ENCODE measurements at places on chromosomes 5 and 9. TPM values are rescaled to one million over a fixed set of nuclear protein-coding genes. Genes with fewer than 3 reads are reported as not detected.

DNA sequence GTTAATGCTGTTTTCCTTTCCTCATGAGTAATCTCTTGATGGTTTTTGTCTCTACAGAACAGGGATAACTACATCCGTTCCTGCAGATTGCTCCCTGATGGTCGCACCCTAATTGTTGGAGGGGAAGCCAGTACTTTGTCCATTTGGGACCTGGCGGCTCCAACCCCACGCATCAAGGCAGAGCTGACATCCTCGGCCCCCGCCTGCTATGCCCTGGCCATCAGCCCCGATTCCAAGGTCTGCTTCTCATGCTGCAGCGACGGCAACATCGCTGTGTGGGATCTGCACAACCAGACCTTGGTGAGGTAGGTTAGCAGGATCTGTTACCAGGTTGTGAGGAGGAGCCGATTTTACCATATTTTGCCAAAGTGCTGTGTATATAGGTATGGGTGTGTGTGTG is 148.2 kb downstream of the TLE4 start:
- no peaks in the 10 kb centered on the region for H3K36me3 ChIP-seq
- DNase-seq: no peak
- H3K4me3 ChIP-seq: no peak overlapping the region

GRCh38 chr9:95049761-95050160 is 267.7 kb downstream of the FANCC start:
- no peaks in the 10 kb centered on the region for H3K27me3 ChIP-seq
- H3K27ac ChIP-seq: no peak overlapping the region
- H3K4me1 ChIP-seq: peaks cover 2% of the 10 kb centered on the region
- no peak overlapping the region for H3K4me3 ChIP-seq
- H3K36me3 ChIP-seq: no peaks in the 10 kb centered on the region
- peak; percentile 20 for DNase-seq

- no peaks in the 10 kb centered on the region for H3K36me3 ChIP-seq
- no peak overlapping the region for H3K4me3 ChIP-seq
- H3K4me1 ChIP-seq: no peaks in the 10 kb centered on the region
- H3K27me3 ChIP-seq: peaks cover 29% of the 10 kb centered on the region
- DNase-seq: peak; percentile 49
Measured at GRCh38 chr9:90915693-90916092, 114.1 kb downstream of the SYK start.

DNA sequence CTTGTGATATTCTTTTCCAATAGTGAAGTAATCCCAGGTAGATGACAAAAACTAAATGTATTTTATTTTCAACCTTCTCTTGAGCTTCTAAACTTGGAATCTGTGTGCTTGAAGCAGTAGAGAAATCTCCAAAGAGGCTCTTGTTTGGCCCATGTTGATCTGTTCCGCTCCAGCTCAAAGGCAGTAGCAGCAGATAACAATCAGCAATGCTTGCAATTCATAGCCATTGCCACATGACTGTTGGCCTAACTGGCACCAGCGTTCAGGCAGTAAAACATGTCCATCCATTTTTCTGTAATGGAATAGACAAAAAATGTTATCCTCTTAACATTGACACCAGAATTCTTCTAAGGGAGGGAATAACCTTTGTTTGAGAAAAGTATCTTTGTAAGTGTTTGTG is 270.7 kb upstream of the MSX2 start:
- no peaks in the 10 kb centered on the region for H3K27me3 ChIP-seq
- no peak for DNase-seq
- H3K4me1 ChIP-seq: no peaks in the 10 kb centered on the region
- no peaks in the 10 kb centered on the region for H3K36me3 ChIP-seq

- no peak overlapping the region for H3K27ac ChIP-seq
- no peak for DNase-seq
- no peak overlapping the region for H3K4me3 ChIP-seq
- no peaks in the 10 kb centered on the region for H3K4me1 ChIP-seq
- H3K27me3 ChIP-seq: peaks cover 85% of the 10 kb centered on the region
Measured at GRCh38 chr9:126395439-126396212, 69.0 kb downstream of the MVB12B start.

Gene BTNL9
- total RNA-seq: 50.7 TPM

- DNase-seq: no peak
- no peaks in the 10 kb centered on the region for H3K27me3 ChIP-seq
- H3K36me3 ChIP-seq: no peaks in the 10 kb centered on the region
Measured at GRCh38 chr9:108119530-108120113, 630.1 kb upstream of the KLF4 start.

DNA sequence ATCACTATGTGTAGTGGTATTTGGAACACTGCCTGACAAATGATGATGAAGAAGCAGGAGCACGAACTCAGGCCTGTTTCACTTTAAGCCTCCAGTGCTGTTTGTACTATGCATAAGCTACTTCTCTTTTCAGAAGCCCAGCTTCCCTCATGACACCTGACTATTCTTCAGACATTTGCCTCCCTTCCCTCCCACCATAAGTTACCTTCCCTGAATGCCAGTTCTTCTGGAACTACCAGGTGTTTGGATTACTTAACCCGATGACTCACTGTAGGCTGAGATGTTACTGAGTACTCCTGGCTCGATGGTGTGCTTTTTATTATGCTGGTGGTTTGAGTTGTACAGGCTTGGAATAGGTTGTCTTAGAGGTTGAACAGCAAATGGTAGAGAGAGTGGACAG is 180.0 kb downstream of the SPATA31D1 start:
- DNase-seq: no peak
- H3K36me3 ChIP-seq: no peaks in the 10 kb centered on the region

Gene KIF20A
- 52.6 TPM for total RNA-seq

Gene ELOVL7
- 11.6 TPM for total RNA-seq

DNA sequence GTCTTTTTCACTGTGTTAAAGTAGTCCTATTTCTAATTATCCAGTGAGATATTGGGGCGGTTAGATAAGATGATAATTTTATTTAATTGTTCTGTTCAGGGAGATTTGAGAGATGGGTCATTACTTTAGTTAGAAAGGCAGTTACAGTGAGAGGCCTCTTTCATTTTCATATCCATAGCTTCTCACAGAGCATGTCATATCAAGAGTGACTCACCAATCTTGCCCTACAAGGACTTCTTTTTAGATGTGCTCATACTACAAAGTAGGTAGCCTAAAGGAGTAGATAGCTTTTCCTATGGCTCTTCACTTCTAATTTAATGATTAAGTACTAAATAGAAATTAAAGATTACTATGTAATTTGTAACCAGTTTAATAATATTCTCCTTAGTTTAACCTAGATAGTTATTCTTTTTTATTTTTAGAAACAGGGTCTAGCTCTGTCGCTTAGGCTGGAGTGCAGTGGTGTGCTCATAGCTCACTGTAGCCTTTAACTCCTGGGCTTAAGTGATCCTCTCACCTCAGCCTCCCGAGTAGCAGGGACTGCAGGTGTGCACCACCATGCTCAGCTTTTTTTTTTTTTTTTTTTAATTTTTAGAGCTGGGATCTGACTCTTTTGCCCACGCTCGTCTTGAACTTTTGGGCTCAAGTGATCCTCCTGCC is 71.0 kb downstream of the FER start:
- DNase-seq: no peak
- no peaks in the 10 kb centered on the region for H3K36me3 ChIP-seq
- H3K27me3 ChIP-seq: no peaks in the 10 kb centered on the region
- H3K4me1 ChIP-seq: no peaks in the 10 kb centered on the region

Gene MRPS2
- total RNA-seq: 110 TPM

Gene RAB3C
- total RNA-seq: not detected

DNA sequence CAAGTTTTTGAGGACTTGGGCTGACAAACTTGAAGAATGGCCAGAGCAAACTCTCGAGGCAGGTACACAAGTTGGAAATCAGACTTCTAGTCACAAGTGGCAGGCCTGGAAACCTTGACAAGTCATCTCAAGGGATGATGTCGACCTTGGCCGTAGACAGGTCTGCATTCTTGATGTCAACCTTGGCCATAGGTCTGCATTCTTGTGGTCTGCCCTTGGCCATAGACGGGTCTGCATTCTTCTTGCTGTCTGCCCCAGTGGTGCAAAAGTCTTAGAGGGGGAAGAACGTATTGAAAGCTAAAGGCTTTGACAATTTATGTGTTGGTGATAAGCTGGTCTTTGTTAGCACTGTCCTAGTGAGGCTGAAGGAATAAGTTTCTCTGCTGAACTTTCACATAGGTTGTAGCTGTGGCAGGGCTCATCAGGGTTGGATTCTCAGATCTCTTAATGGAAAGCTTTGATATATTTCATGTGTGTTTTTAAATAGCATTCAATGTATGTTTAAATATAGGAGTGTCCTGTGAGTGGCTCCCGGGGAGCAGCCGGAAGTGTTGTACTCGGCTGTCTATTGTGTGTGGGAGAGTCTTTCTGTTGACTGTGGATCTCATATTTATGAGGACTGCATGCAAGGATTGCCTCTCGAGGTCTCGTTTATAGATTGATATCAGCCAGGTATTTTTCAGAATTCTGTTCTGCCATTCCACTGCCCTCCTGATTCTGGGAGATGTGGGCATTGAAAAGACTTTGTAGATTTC is 27.0 kb downstream of the SUB1 start:
- H3K4me1 ChIP-seq: no peaks in the 10 kb centered on the region
- no peaks in the 10 kb centered on the region for H3K36me3 ChIP-seq
- H3K27ac ChIP-seq: no peak overlapping the region
- no peak for DNase-seq
- no peaks in the 10 kb centered on the region for H3K27me3 ChIP-seq
- H3K4me3 ChIP-seq: no peak overlapping the region

Gene ARID3C
- not detected for total RNA-seq

Gene SLCO6A1
- not detected for total RNA-seq

GRCh38 chr9:36881743-36882441 is 152.2 kb downstream of the PAX5 start:
- H3K27ac ChIP-seq: no peak overlapping the region
- no peak for DNase-seq
- no peak overlapping the region for H3K4me3 ChIP-seq
- no peaks in the 10 kb centered on the region for H3K36me3 ChIP-seq
- no peaks in the 10 kb centered on the region for H3K27me3 ChIP-seq

Gene TSLP
- 1.3 TPM for total RNA-seq

- no peaks in the 10 kb centered on the region for H3K27me3 ChIP-seq
- H3K4me1 ChIP-seq: no peaks in the 10 kb centered on the region
- H3K27ac ChIP-seq: no peak overlapping the region
- no peak overlapping the region for H3K4me3 ChIP-seq
- no peaks in the 10 kb centered on the region for H3K36me3 ChIP-seq
- no peak for DNase-seq
Measured at GRCh38 chr5:39411985-39412384, 12.8 kb downstream of the DAB2 start.

Gene TNFSF15
- total RNA-seq: not detected

GRCh38 chr5:148751025-148751424 is 75.4 kb upstream of the ADRB2 start:
- H3K4me1 ChIP-seq: no peaks in the 10 kb centered on the region
- no peaks in the 10 kb centered on the region for H3K36me3 ChIP-seq
- no peak overlapping the region for H3K4me3 ChIP-seq
- H3K27ac ChIP-seq: no peak overlapping the region
- DNase-seq: no peak

Gene FBXL7
- 0.09 TPM for total RNA-seq

GRCh38 chr5:78757269-78758053 is 108.9 kb upstream of the LHFPL2 start:
- no peak for DNase-seq
- H3K4me3 ChIP-seq: no peak overlapping the region

- no peak overlapping the region for H3K4me3 ChIP-seq
- no peak for DNase-seq
- no peaks in the 10 kb centered on the region for H3K36me3 ChIP-seq
- no peaks in the 10 kb centered on the region for H3K27me3 ChIP-seq
- H3K27ac ChIP-seq: no peak overlapping the region
Measured at GRCh38 chr5:68048516-68048915, 167.0 kb upstream of the PIK3R1 start.

DNA sequence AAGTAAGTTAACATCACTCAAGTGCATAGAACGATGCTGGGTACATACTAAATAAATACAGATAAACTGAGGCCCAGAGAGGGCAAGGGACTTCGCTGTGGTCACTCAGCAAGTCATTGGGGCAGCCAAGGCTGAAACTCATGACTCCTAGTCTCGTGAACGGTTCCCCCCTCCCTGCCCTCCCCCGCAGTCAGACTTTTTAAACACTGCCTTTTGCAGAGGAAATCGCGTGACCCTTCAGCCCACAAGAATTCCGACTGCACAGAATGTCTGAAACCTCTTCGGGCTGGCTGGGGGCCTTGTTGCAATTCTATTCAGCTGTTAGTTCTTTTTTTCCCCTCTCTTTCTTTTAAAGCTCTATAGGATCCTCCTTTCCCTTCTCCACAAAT is 28.1 kb downstream of the NEK6 start:
- peak; percentile 62 for DNase-seq
- H3K27me3 ChIP-seq: no peaks in the 10 kb centered on the region
- no peaks in the 10 kb centered on the region for H3K36me3 ChIP-seq

Gene FOXD4L4
- total RNA-seq: not detected

GRCh38 chr9:1267581-1267980 is 217.4 kb downstream of the DMRT2 start:
- no peak overlapping the region for H3K27ac ChIP-seq
- no peaks in the 10 kb centered on the region for H3K27me3 ChIP-seq
- H3K4me3 ChIP-seq: no peak overlapping the region
- no peaks in the 10 kb centered on the region for H3K4me1 ChIP-seq
- DNase-seq: no peak

GRCh38 chr5:169781420-169782345 is 144.6 kb downstream of the DOCK2 start:
- DNase-seq: no peak
- H3K4me1 ChIP-seq: no peaks in the 10 kb centered on the region

Gene TOR1A
- total RNA-seq: 49.5 TPM

Gene SCGB3A2
- 0.35 TPM for total RNA-seq

DNA sequence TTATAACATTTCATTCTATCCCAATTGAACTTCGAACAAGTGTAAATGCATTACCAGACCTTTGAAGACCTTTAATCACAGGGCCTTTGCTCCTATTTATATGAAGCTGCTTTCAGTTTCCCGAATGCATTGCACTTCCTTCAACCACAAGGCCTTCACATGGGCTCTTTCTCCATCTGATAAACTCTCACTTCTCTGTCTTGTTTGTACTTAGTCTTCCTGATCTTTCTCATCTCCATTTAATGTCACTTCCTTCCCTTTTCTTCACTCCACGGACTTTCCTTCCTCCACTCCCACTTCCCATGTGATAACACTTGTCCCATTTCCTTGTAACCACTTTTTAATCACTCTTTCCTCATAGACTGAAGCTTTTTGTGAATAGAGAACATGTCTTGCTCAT is 74.3 kb upstream of the TNC start:
- no peaks in the 10 kb centered on the region for H3K27me3 ChIP-seq
- no peaks in the 10 kb centered on the region for H3K4me1 ChIP-seq
- no peak for DNase-seq
- no peak overlapping the region for H3K27ac ChIP-seq

Gene HEMGN
- total RNA-seq: 101 TPM

DNA sequence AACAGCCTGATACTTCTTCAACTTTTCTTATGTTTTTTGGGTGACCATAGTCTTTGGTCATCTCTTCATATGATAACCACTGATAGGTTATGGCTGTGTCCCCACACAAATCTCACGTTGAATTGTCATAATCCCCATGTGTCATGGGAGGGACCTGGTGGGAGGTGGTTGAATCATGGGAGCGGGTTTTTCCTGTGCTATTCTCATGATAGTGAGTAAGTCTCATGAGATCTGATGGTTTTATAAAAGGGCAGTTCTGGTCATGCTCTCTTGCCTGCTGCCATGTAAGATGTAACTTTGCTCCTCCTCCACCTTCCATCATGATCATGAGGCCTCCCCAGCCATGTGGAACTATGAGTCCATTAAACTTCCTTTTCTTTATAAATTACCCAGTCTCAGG is 8.7 kb downstream of the RHOBTB3 start:
- H3K27me3 ChIP-seq: no peaks in the 10 kb centered on the region
- DNase-seq: no peak
- H3K27ac ChIP-seq: no peak overlapping the region
- no peak overlapping the region for H3K4me3 ChIP-seq
- peaks cover 92% of the 10 kb centered on the region for H3K36me3 ChIP-seq
- H3K4me1 ChIP-seq: peaks cover 27% of the 10 kb centered on the region
